Osteocyte (in vitro differentiated cells): ENCODE measurements at places on chromosomes 4 and X. TPM values are rescaled to one million over a fixed set of nuclear protein-coding genes. Genes with fewer than 3 reads are reported as not detected.

GRCh38 chr4:40842725-40843423 lies 93.1 kb downstream of the NSUN7 start:
- H3K36me3 ChIP-seq = no peaks in the 10 kb centered on the region
- DNase-seq = no peak
- no peak overlapping the region for H3K27ac ChIP-seq
- H3K4me3 ChIP-seq = no peak overlapping the region
- H3K27me3 ChIP-seq = no peaks in the 10 kb centered on the region
- peaks cover 14% of the 10 kb centered on the region for H3K4me1 ChIP-seq

GRCh38 chr4:94762326-94762725 lies 4.6 kb downstream of the BMPR1B start:
- H3K4me1 ChIP-seq = peaks cover 11% of the 10 kb centered on the region
- no peaks in the 10 kb centered on the region for H3K36me3 ChIP-seq
- no peak for DNase-seq
- peaks cover 14% of the 10 kb centered on the region for H3K27me3 ChIP-seq
- no peak overlapping the region for H3K27ac ChIP-seq

- H3K36me3 ChIP-seq = no peaks in the 10 kb centered on the region
- H3K27me3 ChIP-seq = no peaks in the 10 kb centered on the region
- DNase-seq = no peak
- H3K4me3 ChIP-seq = peak overlapping the region; percentile 34
- peaks cover 60% of the 10 kb centered on the region for H3K4me1 ChIP-seq
- peak overlapping the region; percentile 71 for H3K27ac ChIP-seq
These were observed 39.1 kb upstream of the PDLIM5 start for GRCh38 chr4:94412658-94413038.

DCLK2 gene
- 12.6 and 14.1 TPM in 2 replicates for total RNA-seq
